MCF 10A (cell line): ENCODE measurements at places on chromosomes 13 and 19. TPM values are rescaled to one million over a fixed set of nuclear protein-coding genes. Genes with fewer than 3 reads are reported as not detected.

- no peak for DNase-seq
Observed at GRCh38 chr19:42301646-42302203, at the start of gene PRR19. TSS of gene PRR19 (plus strand) at chr19:42302132. CDS start at chr19:42309585, 7,453 bp downstream.

GRCh38 chr13:113586661-113587479 is 2.3 kb downstream of the TFDP1 start:
- no peak for DNase-seq

GRCh38 chr19:28199323-28199722 is 1013.6 kb downstream of the UQCRFS1 start:
- DNase-seq = no peak

GRCh38 chr19:44660081-44660480 is 11.2 kb upstream of the CEACAM19 start:
- DNase-seq = no peak

- DNase-seq = peak; percentile 25
Observed at GRCh38 chr13:46728777-46729176, 68.2 kb downstream of the ESD start.

GRCh38 chr19:51493776-51494175 is 7.8 kb downstream of the SIGLEC12 start:
- no peak for DNase-seq

DNA sequence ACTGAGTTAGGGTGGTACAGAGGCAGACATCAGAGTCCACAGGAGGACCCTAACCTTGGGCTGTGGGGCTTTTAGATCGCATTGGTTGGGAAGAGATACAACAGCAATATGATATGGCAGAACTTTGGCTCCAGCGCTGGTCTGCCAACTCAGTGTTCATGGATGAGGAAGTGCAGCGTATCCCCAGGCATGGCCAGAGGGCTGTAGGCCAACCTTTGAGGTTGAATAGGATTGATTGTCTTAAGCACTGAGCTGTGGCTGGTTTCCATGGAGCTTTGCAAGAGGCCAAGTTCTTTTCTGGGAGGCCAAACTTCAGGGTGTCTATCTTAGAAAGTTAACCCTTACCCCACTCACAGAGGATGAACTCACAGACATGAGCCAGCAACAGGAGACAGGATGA is 144.1 kb upstream of the TMTC4 start:
- no peak for DNase-seq

DNA sequence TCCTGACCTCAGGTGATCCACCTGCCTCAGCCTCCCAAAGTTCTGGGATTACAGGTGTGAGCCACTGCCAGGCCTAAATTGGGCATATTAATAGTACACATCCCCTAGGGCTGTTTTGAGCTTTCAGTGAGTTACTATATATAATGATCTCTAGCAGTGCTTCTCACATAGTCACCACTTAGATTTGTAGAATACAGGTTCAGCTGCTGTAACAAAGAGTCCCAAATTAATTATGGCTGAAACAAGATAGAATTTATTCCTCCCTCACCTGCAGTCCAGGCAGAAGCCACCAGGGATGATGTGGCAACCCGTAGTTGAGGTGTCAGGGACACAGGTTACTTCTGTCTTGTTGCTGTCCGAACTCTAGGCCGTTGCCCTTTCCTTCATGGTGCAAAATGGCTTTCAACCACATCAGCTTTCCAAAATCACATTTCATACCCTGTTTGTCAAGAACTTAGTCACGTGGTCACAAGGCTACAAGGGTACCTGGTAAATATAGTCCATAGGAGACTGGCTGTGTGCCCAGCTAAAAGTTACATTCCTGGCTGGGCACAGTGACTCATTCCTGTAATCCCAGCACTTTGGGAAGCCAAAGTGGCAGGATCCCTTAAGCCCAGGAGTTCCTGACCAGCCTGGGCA is 2.9 kb downstream of the PROSER3 start:
- DNase-seq = peak; percentile 74

DNA sequence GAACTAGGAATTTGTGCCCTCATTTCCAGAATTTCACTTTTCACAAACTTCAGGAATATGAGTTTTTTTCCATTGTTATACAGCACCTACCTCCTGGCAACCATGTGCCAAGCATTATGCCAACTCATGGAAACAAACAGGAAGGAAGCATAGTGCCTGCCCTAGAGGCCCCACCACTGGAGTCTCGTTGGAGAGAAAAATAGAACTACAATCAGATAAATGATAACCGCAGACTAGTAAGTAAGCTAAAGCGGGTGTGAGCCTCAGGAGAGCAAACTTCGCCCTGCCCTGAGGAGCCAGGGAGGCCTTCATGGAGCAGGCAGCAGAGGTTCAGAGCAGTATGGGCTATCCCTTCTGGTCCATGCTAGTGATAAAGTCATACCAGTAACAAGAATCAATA is 75.9 kb downstream of the FRY start:
- DNase-seq = no peak

DNA sequence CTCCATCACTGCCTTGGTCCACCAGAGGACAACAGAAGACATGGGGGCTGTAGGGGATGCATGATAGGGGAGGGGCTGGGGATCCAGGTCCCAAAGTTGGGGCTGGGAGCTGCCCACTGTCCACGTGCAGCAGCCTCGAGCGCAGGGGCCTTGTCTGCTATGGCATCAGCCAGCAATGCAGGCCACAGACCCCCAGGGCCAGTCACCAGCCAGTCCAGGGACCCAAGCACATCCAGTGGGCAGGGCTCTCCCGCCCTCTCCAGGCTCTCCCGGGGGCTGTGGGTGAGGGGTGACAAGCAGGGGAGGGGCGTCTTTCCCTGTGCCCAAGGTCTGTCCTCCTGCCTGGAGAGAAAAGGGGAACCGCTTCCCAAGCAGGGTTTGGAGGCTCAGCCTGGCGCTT is 32.8 kb downstream of the PEPD start:
- no peak for DNase-seq

GRCh38 chr19:46885411-46885810 is 24.6 kb downstream of the ARHGAP35 start:
- DNase-seq = no peak

DNA sequence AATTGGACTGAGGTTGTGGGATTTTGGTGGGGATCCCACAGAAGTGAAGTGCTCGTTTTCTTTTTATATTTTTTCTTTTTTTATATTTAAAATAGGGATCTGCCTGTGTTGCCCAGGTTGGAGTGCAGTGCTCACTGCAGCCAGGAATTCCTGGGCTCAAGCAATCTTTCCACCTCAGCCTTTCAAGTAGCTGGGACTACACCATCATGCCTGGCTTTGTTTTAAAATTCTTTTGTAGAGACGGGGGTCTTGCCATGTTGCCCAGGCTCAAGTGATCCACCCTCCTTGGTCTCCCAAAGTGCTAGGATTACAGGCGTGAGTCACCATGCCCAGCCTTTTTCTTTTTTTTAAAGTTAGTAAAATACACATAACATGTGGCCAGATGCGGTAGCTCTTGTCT is 20.6 kb downstream of the CRTC1 start:
- DNase-seq = no peak

DNA sequence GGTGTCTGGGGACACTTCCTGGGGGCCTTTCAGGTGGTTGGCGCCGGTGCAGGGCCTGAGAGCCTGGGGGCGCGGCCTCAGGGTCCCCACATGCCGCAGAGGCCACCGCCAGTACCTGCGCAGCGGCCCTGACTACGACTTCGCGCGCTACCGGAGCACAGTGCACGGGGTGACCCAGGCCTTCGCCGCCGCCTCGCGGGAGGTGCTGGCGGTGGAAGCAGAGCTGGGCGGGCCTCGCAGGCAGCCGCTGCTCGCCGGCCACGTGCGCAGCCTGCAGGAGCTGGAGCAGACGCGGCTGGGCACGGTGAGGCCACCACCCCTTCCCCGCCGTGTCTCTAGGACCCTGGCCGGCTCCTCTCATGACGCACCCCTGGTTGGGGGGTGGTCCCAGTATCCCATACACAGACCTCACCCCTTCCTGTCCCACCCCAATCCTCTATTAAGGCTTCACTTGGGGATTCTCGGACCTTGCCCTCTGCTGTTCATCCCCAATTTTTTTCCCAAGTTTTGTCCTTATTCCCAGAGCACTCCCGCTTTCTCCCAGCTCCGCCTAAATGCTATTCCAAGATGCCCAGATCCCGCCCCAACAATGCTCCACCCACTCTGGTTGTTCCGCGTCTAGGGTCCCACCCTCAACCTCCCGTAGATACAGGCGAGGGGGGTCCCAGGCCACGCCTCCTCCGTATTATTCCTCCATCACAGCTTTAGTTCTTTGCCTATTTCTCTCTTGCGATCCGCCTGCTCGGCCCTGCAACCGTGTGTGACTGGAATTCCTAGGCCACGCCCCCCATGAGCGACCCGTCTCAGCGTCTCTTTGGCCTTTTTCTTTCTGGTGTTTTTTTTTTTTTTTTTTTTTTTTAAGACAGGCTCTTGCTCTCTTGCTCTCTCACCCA is 1.0 kb downstream of the REX1BD start:
- peak; percentile 75 for DNase-seq

GRCh38 chr19:47125669-47125938 is 5.0 kb upstream of the SAE1 start:
- no peak for DNase-seq

- no peak for DNase-seq
Observed at GRCh38 chr19:39759457-39760184, 19.0 kb upstream of the LEUTX start.

GRCh38 chr19:57191141-57192076 is at the start of gene ZNF264:
TSS of gene ZNF264 (plus strand) at chr19:57191500. CDS start at chr19:57191914, 414 bp downstream.
- peak; percentile 86 for DNase-seq

DNA sequence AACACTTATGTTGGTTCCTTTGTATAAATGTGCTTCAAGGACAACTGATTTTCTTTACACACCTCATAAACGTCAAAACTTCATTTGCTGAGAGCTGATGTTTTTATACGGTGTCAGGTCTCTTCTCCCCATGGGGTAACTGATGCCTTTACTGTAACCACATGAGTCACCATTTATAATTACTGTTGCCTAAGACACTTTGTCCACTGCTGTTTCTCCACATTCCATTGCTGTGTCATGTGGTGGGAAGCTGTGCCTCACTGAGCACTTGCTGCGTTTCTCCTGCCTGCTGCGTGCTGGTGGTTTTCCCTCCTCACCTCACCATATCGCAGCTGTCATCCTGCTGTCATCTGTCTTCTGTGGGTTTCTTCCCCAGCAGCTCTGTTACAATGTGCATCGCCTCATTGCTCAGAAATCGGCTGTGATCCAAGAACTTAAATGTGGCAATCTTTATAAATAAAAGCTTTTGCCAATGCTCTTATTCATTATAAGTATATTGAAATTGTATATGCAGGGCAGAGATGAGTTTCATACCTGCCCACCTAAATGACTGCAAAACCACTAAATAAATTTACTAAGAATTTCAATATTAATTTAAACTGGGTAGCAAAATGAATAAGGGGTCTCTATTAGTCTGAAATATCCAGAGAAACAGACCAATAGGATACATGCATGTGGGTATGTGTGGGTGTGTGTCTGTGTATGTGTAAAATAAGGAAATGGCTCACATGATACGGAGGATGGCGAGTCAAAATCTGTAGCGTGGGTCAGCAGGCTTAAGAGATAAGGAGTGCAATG is 547.0 kb upstream of the SLITRK5 start:
- peak; percentile 99 for DNase-seq

GRCh38 chr19:8512115-8512967 is 1.6 kb downstream of the ZNF414 start:
- peak; percentile 42 for DNase-seq

DNA sequence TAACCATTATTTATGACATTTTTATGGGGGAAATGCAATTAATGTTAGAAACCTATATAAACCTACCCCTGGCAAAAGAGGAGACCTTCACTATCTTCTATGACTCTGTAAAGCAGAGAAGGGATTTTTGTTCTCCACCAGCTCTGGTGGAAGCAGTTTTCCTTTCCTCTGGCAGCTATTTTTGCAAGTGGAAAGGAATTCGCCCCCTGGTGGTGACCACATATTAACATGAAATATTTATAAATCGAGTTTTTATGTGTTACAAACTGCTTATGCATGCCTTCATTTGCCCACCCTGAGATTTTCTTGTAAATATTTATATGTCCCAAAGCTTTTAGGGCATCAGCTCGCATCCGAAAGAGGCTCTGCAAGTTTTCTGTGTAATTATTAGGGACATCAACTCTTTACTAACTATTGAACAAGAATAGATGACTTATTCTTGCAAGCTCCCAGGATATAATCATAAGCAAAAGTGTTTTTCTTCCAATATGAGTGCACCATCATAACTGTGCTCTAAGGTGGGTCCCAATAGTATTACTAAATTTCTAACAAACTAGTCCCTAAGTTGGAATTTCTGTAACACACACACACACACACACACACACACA is 62.4 kb downstream of the SERTM1 start:
- peak; percentile 62 for DNase-seq

GRCh38 chr19:29212356-29212647 is 649 bp downstream of the UQCRFS1 start:
- DNase-seq = no peak

Gene FAAP24
- 4.1 and 5.1 TPM in 2 replicates for total RNA-seq

Gene PRX
- 2.1 and 2.4 TPM in 2 replicates for total RNA-seq

Gene KIR3DL2
- not detected in 2 replicates for total RNA-seq

Gene GPR12
- not detected in 2 replicates for total RNA-seq

Gene ZNF560
- not detected in 2 replicates for total RNA-seq

Gene KLC3
- total RNA-seq = 3.9 TPM in 2 replicates

Gene ARHGAP45
- 11.9 and 15.3 TPM in 2 replicates for total RNA-seq

Gene GAPDHS
- not detected in 2 replicates for total RNA-seq

Gene SIGLEC11
- total RNA-seq = not detected in 2 replicates

Gene CHAMP1
- total RNA-seq = 27.0 and 33.4 TPM in 2 replicates

Gene TMEM59L
- 0.33 and 0.64 TPM in 2 replicates for total RNA-seq

Gene VMAC
- total RNA-seq = 6.6 and 7.0 TPM in 2 replicates

Gene URAD
- not detected in 2 replicates for total RNA-seq
